Osteoblast (primary cell): ENCODE measurements at places on chromosomes 16 and 17. TPM values are rescaled to one million over a fixed set of nuclear protein-coding genes. Genes with fewer than 3 reads are reported as not detected.

The SRSF2 gene
- total RNA-seq, result 88.7 and 102 TPM in 2 replicates

The ABR gene
- 156 and 163 TPM in 2 replicates for total RNA-seq

The EVI2A gene
- 191 and 244 TPM in 2 replicates for total RNA-seq

The MMP28 gene
- total RNA-seq, result 1.2 and 1.8 TPM in 2 replicates

The CD19 gene
- total RNA-seq, result not detected in 2 replicates

The MYH2 gene
- total RNA-seq, result not detected in 2 replicates

The CA5A gene
- not detected in 2 replicates for total RNA-seq

The MARVELD3 gene
- total RNA-seq, result 0.36 and 0.88 TPM in 2 replicates

The DOC2B gene
- not detected in 2 replicates for total RNA-seq

The FBXL20 gene
- total RNA-seq, result 20.3 and 22.1 TPM in 2 replicates

The PMFBP1 gene
- total RNA-seq, result under 0.01 and 0.59 TPM in 2 replicates

The KRTAP9-8 gene
- not detected in 2 replicates for total RNA-seq

DNA sequence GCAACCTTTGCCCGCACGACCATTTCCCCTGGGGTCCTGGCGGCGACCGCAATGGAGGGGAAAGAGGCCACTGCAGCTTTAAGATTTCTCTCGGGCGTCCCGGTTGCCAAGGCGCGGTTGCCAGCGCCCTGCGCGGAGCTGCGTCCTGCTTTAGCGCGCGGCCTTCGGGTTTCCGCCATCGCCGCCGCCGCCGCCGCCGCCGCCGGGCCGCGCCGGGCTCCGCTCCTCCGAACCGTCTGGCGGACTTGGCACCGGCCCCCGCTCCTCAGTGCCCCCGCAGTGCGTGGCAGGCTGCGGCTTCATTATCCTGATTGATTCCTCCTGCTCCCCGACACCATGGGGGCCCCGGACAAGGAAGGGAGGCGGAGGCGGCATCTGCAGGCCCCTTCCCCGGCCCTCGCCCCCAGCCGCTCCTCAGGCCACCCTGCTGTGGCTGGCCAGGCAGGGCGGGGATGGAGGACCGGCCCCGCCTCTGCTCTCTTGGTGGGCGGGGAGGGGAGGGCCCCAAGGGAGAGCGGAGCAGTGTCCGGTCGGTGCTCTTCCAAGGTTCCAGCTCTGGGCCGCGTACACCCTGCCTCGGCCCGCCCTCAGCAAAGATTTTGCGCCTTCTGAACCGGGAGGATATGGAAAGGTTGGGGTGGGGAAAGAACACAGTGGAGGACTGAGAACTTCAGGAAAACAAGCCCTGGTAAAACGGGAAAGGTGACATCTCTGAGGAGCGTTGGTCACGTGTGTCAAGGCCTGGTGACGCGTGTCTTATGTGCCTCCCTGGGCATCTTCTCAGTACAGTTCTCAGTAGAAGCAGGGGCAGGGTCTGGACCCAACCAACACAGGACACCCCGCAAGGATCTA is 34.0 kb downstream of the NEUROD2 start:
- H3K27ac ChIP-seq, result no peak overlapping the region
- peak overlapping the region; percentile 75 for H3K4me3 ChIP-seq
- peaks cover 8% of the 10 kb centered on the region for H3K27me3 ChIP-seq
- peak; percentile 97 for DNase-seq

DNA sequence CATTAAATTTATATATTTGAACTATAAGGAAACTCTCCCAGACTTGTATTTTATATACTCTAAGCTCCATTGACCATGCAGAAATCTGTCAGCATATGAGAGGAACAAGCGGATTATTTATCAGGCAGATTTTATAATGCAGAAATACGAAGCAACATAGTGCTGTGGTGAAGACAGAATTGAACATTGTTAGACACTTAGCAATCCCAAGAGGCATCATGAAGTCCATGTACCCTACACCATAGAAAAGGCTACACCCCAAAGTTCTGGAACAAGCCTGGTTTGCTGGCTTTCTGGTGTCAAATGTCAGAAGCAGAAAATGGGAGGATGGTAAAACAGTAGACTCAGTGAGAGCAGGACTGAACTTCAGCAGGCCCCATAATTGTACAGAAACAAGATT is 241.1 kb downstream of the PRKCA start:
- no peaks in the 10 kb centered on the region for H3K27me3 ChIP-seq
- no peaks in the 10 kb centered on the region for H3K36me3 ChIP-seq
- peaks cover 81% of the 10 kb centered on the region for H3K4me1 ChIP-seq
- H3K27ac ChIP-seq, result peak overlapping the region; percentile 92

DNA sequence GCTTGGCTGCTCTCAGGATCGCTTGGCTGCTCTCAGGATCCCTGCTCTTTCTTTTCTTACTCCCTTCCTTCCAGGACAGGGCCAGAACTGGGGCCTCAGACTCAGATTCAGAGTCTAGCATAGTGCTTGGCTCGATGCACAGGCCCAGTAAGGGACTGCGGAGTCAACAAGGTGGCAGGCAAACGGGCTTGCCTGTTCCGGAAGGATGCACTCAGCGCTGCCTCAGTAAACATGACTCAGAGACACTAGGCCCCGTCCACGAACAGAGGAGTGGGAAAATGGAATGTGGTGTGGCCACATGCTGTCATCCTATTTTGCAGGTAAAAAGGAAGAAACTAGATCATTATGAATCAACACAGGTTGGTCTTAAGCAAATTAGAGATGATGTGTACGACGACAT is 9.8 kb downstream of the SPHK1 start:
- peak; percentile 19 for DNase-seq
- peaks cover 53% of the 10 kb centered on the region for H3K36me3 ChIP-seq
- no peaks in the 10 kb centered on the region for H3K4me1 ChIP-seq
- no peak overlapping the region for H3K4me3 ChIP-seq
- H3K27me3 ChIP-seq, result no peaks in the 10 kb centered on the region

DNA sequence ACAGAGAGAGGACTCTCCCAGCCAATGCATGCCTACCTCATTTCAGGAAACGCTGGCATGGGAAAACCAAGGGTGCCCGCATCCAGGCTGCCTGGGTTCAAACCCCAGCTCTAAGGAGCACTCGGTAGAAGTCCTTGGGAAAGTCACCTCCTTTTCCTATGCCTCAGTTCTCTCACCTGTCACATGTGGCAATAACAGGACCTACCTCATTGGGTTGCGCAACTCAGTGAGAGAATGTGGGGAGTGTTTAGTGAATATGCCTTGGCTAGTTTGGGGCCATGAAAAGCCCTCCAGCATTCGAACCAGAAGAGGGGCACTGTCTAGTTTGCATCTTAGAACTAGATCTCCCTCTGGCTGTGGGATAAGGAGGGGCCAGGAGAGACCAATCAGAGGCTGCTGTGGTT is 9.0 kb upstream of the NXPH3 start:
- peaks cover 7% of the 10 kb centered on the region for H3K4me1 ChIP-seq
- DNase-seq, result no peak
- H3K27ac ChIP-seq, result no peak overlapping the region
- H3K27me3 ChIP-seq, result peaks cover 15% of the 10 kb centered on the region
- no peak overlapping the region for H3K4me3 ChIP-seq
- H3K36me3 ChIP-seq, result no peaks in the 10 kb centered on the region

DNA sequence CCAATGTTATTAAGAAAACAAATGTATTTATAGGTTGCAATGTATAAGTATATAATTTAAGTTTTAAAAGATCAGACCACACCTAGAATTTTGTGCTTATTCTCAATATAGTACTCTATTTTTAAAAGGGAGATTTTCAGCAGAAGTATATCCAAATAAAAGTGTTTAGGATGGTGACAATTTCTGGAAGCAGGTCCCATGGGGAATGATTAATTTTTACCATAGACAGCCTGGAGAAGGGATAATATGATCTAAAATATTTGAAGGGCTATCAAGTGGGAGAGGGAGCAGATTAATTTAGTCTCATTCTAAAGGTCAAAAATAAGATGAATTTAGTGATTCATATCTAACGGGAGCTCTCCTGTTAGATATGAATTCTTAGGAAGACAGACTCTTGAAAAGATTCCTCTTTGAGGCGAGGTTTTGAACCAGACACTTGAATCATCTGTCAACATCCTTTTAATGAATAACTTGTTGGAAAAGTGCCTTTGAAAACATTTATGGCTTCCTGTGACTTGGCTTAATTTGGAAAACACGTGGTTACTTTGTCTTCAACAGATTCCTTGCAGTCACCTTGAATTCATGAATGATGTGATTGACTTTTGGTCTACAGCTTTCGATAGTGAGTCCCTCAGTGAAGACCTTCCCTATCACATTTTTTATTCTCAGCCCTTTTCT is 29.3 kb upstream of the SMIM36 start:
- H3K4me1 ChIP-seq, result peaks cover 6% of the 10 kb centered on the region
- H3K27ac ChIP-seq, result no peak overlapping the region
- peak; percentile 75 for DNase-seq
- no peaks in the 10 kb centered on the region for H3K36me3 ChIP-seq
- no peaks in the 10 kb centered on the region for H3K27me3 ChIP-seq

DNA sequence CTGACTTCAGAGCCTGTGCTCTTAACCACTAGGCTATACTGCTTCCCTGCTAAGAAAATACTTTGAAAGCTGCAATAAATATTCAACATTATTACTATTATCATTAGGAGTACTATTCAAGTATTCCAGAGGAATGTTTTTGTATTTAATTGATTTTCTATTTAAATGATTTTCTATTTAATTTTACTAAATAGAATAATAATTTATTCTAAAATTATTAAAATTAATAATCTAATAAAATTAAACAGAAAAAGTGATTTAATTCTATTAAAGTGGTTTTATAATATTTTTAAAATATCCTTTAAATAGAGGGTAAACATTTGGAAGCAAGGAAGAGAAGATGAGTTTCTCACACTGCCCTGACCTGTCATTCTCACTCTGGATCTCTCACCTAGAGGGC is 173.8 kb downstream of the DNAH9 start:
- H3K36me3 ChIP-seq, result no peaks in the 10 kb centered on the region
- DNase-seq, result no peak
- no peak overlapping the region for H3K27ac ChIP-seq
- H3K4me1 ChIP-seq, result no peaks in the 10 kb centered on the region
- no peaks in the 10 kb centered on the region for H3K27me3 ChIP-seq
- no peak overlapping the region for H3K4me3 ChIP-seq

DNA sequence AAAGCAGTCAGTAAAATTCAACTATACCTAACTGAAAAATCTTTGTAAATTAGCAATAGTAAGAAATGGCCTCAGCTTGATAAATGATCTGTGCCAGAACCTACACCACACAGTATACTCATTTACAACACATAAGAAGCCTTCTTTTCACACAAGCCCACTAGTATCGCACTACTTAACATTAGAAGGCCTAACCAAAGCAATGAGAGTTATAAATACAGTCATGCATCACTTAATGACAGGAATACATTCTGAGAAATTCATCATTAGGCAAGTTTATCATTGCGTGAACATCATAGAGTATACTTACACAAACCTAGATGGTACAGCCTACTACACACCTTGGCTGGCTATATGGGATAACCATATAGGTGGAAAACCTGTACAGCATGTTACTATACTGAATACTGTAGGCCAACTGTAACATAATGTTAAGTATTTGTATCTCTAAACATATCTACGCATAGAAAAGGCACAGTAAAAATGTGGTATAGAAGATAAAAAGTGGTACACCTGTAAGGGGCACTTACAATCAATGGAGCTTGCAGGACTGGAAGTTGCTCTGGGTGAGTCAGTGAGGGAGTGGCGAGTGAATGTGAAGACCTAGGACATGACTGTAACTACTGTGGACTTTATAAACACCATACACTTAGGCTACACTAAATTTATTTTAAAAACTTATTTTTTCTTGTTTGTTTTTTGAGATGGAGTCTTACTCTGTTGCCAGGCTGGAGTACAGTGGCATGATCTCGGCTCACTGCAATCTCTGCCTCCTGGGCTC is 126.5 kb upstream of the CORO6 start:
- no peaks in the 10 kb centered on the region for H3K36me3 ChIP-seq
- H3K27ac ChIP-seq, result no peak overlapping the region
- no peak overlapping the region for H3K4me3 ChIP-seq
- H3K27me3 ChIP-seq, result no peaks in the 10 kb centered on the region
- no peak for DNase-seq

GRCh38 chr17:75995385-75995925 is 5.2 kb upstream of the CDK3 start:
- no peaks in the 10 kb centered on the region for H3K27me3 ChIP-seq
- no peak overlapping the region for H3K27ac ChIP-seq
- H3K4me1 ChIP-seq, result peaks cover 11% of the 10 kb centered on the region
- H3K36me3 ChIP-seq, result peaks cover 8% of the 10 kb centered on the region
- H3K4me3 ChIP-seq, result no peak overlapping the region
- peak; percentile 38 for DNase-seq

GRCh38 chr16:73192232-73192894 is 144.4 kb upstream of the ZFHX3 start:
- no peaks in the 10 kb centered on the region for H3K36me3 ChIP-seq
- H3K27me3 ChIP-seq, result no peaks in the 10 kb centered on the region
- no peaks in the 10 kb centered on the region for H3K4me1 ChIP-seq

DNA sequence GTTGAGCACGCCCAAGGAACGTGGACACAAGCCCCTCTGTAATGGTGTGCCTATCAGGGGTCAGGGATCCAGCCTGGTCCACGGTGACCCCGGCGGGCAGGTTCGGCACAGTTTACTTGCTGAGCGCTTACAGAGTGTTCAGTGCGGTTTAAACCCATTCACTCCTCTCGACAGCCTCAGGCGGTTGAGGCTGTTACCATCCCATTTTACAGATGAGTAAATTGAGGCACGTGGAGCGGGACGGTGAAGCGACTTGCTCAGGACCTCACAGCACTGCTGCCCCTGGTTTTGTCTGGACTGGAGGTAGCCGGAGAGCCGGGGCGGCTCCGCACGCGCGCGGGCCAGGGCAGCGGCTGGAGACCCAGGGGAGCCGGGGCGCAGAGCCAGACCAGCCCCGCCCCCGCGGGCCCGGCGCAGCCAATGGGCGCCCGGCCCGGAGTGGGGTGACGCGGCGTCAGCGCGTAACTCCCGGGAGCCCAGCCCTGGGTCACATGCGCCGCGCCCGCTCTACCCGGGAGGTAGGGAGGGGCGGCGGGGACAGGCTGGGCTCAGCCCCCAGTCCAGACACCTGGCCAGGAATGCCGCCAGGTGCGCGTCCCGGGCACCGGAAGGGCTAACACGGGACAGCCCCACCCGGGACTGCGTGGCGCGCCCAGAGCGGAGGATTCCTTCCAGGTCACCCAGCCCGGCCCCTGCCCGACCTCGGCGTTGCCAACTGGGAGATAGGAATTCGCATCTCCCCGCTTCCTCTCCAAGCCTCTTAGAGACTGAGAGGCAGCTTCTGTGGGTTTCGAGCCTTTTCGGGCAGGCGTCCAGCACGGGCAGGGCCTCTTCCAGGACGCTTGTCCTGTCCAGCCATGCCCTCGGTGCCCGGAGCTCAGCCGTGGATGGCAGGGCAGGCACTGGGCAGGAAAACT is 3.3 kb upstream of the SREBF1 start:
- no peaks in the 10 kb centered on the region for H3K27me3 ChIP-seq
- H3K4me3 ChIP-seq, result peak overlapping the region; percentile 74
- H3K4me1 ChIP-seq, result peaks cover 49% of the 10 kb centered on the region
- DNase-seq, result peak; percentile 99

GRCh38 chr17:45740553-45741330 is 43.4 kb upstream of the CRHR1 start:
- H3K4me3 ChIP-seq, result no peak overlapping the region
- peak; percentile 88 for DNase-seq
- H3K36me3 ChIP-seq, result no peaks in the 10 kb centered on the region
- H3K27me3 ChIP-seq, result peaks cover 23% of the 10 kb centered on the region
- H3K27ac ChIP-seq, result no peak overlapping the region

DNA sequence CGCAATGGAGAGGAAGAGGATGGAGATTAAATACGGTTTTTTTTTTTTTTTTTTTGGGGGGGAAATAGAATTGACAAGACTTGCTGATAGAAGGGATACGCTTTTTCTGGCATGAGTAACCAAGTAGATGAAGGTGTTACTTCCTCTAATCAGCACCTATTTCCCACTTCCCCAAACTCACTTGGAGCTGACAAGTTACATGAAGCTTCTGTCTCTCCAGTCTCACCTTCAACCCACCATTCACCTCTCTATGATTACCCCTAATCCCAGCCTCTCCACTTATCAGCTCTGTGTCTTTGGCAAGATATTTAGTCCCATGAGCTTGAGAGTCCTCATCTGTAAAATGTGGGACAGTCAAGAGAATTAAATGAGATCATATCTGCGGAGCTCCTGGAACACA is 185.9 kb upstream of the HS3ST3A1 start:
- H3K4me3 ChIP-seq, result no peak overlapping the region
- no peaks in the 10 kb centered on the region for H3K36me3 ChIP-seq
- H3K27me3 ChIP-seq, result no peaks in the 10 kb centered on the region
